ENCODE measurements at places on chromosomes 7 and 10.

DNA sequence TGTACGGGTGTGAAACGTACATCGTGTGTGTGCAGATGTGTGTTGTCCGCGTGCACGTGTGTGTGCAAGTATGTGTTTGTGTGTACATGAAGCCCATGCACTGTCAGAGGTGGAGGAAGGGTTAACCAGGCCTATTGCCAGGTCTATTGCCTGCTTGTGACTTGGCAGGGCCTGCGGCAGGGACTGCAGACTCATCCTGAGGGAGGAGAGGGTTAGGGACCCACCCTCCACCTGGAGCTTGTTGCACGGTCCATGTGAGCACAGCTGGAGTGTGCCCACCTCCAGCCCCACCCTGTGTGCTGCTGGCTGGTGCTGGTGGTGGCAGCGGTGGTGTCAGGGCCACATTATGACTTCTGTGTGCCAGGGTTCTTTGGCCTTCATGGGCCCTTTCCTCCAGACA lies 7.1 kb upstream of the AQP1 start:
- DNase-seq, result no peak

GRCh38 chr10:98572594-98572993 lies 125.9 kb upstream of the HPS1 start:
- DNase-seq, result no peak

DNA sequence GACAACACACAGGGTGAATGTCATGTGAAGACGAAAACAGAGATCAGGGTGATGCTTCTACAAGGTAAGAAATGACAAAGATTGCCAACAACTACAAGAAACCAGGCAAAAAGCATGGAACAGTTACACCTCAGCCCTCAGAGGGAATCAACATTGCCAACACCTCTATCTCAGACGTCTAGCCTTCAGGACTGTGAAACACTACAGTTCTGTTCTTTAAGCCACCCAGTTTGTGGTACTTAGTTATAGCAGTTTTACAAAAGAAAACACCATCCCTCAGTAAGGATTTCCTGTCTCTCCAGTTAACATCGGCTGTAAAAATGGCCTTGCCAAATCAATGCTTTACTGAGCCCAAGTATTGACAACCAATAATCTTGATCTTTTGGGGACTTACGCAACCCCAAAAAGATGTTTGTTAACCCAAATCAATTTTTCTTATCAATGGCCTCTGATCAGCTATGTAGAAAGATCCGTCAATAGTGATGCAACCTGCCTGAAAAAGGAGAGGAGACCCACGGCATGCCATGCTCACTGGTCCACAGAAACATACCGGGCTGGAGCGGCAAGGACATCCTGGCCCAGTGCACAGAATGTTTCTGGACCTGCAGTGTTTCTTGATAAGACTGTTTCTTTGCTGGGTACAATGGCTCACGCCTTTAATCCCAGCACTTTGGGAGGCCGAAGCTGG lies 44.0 kb downstream of the AKR1D1 start:
- DNase-seq, result no peak

DNA sequence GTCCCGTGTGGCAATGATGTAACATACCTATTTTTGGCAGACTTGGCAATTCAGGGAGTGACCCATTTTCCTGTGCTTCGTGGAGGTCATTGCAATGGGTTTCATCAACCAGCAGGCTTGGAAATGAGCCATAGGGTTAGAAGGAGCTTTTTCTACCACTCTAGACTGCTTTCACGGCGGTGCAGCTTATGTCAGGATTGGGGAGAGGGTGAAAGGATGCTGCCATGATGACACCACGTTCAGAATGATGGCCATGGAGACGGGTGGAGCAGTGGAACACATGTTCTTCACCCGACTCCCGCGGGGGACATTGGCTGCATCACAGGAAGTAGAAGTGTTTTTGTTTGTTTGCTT lies 220.2 kb downstream of the EMX2 start:
- no peak for DNase-seq

GRCh38 chr7:106418526-106418925 lies 133.7 kb upstream of the NAMPT start:
- DNase-seq, result no peak

- DNase-seq, result no peak
Observed at GRCh38 chr10:117718986-117719920, 176.7 kb downstream of the EMX2 start.

DNA sequence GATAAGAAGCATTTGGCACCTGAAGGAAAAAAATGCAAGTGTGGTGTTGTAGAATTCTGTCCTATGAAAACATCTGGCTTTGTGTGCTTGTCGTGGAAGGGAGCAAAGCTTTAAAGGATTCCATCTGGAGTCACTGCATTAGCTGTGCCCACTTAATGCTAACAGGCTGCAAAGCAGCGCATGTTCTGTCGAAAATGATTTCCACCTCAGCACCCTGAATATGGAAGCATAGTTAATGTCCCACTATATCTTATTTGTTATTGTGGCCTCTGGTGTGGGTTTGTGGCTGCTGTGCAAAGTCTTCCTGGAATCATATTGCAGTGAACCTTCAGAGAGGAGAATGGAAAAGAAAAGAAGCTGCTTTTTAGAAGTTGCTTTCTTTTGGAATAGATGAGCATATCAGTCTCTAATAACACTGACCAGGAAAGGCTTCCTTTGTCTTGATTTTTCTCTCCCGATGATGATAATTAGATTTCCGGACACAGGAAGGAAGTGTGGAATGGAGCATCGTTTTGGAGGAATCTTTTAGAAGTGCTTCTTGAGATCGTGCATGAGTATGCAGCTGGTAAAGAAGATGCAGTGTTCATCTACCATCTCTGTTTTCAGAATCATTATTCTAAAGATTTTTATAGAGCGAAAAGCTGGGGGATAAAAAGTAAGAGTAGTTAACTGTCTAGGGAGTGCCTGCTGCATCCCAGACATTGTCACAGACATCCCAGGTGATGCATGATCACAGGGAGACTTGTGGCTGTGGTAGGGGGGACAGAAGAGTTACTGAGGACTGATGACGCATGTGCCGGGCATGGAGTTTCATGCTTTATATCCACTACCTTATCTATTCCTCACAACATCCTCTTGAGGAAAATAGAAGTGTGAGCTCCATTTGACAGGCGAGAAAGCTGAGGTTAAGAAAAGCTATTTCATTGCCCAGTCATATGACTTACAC lies 54.6 kb downstream of the TEX36 start:
- DNase-seq, result no peak

DNA sequence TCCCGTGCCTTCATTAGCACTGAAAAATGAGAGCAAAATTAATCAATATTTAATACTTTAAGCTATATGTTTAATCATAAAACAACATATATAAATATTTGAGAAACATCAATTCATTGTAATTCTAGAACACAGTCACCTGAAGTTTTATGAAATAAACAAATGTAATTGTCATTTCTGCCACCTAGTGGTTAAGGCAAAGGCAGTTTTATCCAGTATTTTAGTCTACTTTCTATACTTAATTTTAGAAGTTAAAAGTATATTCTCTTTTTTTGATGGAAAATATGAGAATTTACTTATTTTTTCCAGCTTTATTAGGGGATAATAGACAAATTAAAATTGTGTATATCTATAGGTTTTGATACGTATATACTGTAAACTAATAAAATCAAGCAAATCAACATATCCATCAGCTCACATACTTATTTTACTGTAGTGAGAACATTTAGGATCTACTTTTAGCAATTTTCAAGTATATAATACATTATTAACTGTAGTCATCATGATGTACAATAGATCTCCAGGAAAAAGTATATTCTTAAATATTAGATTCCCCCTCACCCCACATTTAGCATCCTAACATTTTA lies 16.9 kb downstream of the PCGF6 start:
- peak; percentile 7 for DNase-seq

- DNase-seq, result no peak
Observed at GRCh38 chr10:89207801-89208551, 859 bp upstream of the CH25H start.

DNA sequence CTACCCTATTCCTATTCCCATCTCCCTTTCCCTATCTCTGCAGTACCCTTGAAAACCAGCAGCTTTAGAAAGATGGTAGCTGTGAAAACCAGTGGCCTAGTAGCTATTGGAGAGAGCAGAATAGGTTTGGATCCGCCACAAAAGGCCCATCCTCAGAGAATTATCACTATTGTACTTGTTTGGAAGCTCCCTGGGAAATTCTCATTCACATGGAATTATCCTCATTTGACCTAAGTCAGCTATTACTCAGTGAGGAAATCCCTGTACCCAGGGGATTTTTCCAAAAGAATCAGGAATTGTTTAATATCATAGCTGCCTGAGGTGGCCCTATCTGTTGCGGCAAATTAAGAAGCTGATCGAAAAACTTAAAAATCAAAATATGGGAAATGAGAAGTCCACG lies 51.6 kb downstream of the DGKI start:
- no peak for DNase-seq

- no peak for DNase-seq
Observed at GRCh38 chr10:70761031-70761601, 24.1 kb downstream of the TBATA start.

DNA sequence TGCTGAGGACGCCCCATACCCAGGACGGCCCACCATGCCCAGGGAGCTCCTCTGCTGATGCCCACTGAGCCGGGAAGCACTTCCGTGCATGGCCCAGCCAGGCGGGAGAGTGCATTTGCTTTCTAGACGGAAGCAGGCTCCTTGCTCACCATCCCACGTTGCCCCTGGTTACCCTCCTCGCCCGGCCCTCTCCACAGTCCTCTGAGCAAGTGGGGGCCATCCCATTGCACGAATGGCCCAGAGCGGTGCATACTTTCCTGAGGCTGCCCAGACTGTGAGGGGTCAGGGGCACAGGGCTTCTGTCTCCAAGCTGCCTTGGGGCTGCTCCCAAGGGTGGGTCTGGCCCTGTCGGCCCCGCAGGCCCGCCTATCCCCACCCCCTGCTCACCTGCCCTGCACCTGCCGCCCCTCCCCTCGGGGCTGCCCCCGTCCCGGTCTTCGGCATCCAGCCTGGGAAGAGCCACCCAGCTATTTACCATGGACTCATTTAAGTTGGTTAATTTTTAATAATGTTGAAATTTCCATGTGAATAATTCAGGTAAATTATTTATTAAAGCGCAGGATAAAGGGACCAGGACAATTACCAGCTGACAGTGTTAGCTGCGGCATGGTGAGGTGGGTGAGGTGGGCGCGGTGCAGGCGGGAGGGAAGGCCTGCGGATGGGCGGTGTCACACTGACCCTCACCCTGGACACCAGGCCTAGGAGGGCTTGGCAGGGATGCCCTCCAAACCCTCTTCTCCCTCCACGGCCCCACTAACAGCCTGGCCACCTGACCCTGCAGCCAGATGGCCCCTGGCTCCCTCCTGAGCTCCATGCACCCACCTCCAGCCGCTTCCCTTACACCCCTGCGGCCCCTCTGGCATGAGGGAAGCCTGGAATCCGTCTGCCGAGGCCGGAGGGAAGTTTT lies 104.4 kb downstream of the MICALL2 start:
- DNase-seq, result no peak

- no peak for DNase-seq
Observed at GRCh38 chr10:89078724-89079672, 88.4 kb downstream of the FAS start.

- DNase-seq, result no peak
Observed at GRCh38 chr10:89653410-89653869, 8.4 kb upstream of the PANK1 start.

DNA sequence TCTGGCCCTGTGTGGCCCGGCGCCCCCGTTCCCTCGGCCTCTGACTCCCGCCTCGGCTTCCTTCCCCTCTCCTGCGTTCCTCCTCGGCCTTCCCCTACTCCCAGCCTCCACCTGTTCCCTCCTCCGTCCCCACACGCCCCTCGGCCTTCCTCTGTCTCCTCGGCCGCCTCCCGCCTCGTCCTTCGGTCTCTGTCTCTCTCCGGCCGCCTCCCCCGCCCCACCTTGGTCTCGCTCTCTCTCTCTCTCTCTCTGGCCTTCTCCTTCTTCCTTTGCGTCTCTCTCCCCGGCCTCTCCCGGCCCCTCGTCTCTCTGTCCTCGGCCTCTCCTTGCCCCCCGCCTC lies 588 bp downstream of the GET4 start:
- no peak for DNase-seq

DNA sequence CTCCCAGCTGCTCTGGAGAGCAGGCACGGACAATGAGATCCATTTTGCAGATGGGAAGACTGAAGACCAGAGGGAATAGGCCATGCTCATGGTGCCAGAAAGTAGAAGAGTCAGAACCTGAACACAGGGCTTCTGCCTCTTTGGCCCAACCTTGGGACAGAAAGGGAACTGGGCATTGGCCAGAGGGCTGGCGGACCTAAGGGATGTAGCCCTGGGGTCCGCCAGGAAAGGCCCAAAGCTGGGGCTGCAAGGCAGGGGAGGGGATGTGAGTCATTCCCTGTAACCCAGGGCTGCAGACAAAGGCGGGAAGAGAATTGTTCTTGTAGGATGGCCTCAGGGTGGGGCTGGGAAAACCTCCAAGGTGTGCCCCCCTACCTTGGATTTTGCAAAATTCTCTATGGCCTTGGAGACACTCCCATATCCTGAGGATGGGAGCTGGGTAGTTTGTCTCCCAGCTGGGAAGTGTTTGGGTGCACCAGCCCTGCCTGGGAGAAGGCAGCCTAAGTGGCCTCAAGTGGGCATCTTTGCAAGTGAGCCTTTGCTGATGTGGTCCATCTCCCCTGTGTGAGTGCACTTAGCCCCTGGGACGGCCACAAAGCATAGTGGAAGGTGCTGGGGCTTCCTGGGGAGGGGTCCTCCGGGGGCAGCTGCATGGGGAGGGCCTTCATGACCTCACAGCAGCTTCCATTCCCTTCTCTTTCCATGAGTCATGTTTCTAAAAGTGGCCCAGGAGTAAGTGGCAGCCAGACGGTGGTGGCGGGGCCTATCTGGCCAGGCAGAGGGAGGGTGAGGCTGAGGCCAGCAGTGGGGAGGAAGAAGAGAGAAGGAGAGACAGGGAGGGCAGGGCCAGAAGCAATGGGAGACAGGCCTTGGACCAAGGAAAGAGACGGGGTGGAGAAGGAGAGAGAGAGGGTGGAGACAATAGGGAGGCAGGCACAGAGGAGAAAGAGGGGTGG lies 9.2 kb downstream of the AQP1 start:
- DNase-seq, result no peak

- DNase-seq, result no peak
Observed at GRCh38 chr7:94396037-94396431, 1.3 kb downstream of the COL1A2 start.

DNA sequence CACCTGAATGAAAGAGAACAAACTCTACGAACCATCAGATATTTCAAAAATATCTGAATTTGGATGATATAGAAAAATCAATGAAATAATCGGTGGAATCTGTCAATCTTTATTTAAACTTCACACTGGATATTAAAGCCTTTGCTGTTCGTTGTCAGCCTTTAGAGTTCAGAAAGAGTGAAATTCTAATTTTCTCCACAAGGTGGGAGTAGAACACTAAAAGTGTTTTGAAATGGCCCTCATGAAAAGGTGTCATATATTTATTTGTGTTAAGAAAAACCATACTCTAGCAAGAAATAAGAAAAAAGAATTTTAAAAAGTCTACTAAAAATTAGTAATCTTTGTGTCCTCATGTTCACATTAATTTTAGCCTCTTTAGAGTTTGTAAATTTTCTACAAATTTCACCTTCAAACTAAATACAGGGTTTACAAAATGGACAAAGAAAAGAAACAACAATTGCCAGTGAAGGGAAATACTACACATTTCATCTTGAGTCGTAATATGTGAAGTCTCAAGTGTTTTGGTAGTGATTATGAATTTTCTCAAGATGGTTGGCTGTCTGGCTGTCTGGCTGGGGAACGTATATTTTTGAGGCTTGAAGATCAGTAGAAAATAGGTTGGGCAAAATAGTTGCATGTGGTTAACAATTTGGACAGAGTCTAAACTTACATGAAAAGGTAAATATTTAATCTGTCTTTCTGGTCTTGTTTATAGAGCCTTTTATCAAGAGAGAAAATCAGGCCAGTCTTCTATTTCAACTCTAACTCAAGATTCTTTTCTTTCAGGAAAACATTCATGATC lies 43.7 kb downstream of the DNAJB9 start:
- peak; percentile 81 for DNase-seq

GRCh38 chr10:101222683-101223273 lies 6.5 kb downstream of the LBX1 start:
- DNase-seq, result no peak
